AG04449 (cell line): ENCODE measurements at places on chromosomes 12 and 14.

- DNase-seq: no peak
Measured at GRCh38 chr12:104328790-104329189, 25.3 kb downstream of the EID3 start.

- DNase-seq: no peak
Measured at GRCh38 chr12:10783252-10783651, 19.2 kb downstream of the TAS2R7 start.

- no peak for DNase-seq
Measured at GRCh38 chr14:34219661-34220377, 242.2 kb downstream of the SPTSSA start.

DNA sequence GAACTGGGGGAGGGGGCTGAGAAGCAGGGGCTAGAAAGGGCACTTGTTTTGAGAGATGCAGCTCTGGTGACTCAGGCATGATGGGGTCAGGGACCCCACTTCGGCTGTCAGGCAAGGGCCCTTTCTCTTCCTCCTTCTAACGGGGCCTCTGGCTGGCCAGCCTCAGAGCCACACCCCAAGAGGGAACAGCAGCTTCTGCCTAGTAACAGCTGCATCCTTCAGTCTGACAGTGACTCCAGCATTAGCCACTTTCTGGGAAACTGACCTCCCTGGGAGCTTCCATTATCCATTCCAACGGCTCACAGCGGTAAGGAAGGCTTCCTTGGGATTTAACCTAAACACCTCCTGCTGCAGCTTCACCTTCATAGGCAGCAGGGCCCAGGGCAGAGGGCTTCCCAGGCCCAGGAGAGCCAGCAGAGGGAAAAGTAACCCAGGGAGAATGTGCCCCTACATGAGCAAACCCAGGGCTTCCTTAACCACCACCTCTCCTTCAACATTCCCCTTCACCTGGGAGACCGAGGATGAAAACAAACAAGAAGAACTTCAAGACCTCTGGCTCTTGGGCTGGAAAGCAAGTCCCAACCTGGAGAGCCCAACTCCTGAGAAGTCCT lies 2.7 kb downstream of the NCKAP5L start:
- DNase-seq: no peak

- DNase-seq: no peak
Measured at GRCh38 chr12:10305411-10305810, 2.3 kb upstream of the KLRD1 start.
